Natural killer cell treated with Interleukin-12 subunit alpha and Interleukin-12 subunit beta and Interleukin-15 and Interleukin-18, amount 100 ng/mL, for 72 hours (primary cell): ENCODE measurements at places on chromosomes 6 and 20.

DNA sequence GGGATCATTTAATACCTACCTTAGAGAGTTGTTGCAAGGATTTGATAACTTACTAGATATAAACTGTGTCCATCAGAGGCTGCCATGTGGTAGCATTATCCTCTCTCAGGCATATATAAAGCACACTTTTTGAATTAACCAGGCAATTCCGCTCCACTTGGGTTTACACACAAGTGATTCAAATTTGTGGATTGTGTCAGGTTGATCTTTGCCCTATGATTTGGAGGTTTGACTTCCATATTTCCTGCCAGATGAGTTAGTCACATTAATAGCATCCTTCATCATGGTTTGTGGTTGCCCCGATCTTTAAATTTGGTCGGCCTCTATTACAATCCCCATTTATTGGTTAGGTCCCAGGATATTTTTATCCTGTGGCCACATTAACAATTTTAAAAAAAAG is 44.8 kb upstream of the CTAGE9 start:
- no peak for DNase-seq

DNA sequence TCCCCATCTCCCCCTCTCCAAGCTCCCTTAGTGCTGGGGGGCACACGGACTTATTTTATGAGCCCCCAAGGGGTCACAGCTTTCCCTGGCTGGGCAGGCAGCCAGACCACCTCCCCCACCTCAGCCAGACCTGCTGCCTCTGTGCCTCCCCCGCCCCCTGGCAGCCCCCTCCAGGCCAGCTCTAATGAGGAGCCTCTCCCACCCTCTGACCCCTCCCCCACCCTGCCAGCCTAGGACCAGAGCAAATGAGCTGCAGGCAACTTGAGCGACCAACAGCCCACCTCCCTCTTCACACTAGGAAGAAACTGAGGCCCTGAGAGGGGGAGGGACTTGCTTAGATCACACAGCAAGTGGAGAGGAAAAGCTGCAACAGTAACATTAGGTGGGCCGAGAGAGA is 1.9 kb downstream of the GDF5 start:
- no peak for DNase-seq

DNA sequence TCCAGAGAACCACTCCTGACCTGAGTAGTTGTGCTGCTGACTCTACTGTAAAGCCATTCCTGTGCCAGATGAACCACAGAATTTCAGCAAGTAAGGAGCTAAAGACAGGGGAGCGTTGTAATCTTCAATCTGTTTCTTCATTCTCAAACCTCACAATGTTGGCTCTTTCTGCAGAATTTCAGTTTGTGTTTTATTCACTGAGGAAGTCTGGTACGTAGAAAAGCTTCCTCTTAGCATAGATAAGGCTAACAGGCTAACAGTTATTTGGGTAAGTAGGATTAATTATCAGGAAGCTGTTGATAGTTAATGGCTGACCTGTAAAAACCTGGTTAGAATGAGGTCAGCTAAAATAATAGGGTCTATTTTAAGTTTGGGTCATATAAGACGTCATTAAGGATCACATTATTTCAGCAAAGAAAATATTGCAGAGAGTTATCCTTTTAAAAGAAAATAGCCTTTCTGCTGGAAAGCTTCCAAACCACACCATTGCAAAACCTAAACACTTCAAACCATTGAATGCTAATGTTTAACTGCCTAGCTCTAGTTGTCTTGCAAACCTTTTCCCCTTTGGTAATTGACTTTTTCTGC is 14.1 kb upstream of the TENT5A start:
- no peak for DNase-seq

DNA sequence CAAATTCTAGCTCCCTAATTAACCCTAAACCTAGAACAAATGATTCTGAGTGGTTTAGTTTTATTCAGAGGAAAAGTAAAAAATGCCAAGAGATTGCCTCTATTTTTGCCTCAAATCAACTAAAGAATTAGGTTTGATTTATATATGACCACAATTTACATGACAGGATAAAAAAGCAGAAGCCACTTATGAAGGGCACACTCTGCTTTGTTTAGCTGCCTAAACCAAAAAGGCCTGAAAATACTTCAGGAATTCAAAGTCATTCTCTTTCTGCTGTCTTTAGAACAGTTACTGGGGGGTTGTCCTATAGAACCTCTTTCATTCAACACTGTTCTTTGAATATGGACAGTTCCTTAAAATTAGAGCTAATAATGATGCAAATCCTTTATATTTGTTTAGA is 5.3 kb downstream of the FBXO5 start:
- no peak for DNase-seq

DNA sequence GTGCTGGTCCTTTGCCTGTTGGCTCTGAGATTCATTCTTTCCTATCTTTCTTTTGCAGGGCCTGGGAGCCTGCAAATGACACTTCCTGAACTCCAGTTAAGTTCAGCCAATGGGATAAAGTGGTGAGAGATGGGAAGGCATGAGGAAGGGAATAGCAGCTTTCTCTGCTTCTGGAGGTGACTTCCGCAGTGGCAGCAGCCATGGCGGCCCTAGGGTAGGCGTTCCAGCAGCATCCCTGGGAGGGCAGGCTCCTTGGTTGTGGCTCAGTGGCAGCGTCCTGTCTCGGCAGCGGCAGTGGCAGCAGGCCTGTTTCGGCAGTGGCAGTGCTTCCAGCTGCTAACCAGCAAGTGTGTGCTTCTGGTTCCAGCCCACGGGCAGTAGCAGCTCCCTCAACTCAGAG is 7.3 kb upstream of the MDFI start:
- no peak for DNase-seq

GRCh38 chr6:107564589-107564951 is 74.7 kb downstream of the SOBP start:
- no peak for DNase-seq

- DNase-seq: no peak
Measured at GRCh38 chr20:60491051-60491581, 532.9 kb downstream of the CDH26 start.

DNA sequence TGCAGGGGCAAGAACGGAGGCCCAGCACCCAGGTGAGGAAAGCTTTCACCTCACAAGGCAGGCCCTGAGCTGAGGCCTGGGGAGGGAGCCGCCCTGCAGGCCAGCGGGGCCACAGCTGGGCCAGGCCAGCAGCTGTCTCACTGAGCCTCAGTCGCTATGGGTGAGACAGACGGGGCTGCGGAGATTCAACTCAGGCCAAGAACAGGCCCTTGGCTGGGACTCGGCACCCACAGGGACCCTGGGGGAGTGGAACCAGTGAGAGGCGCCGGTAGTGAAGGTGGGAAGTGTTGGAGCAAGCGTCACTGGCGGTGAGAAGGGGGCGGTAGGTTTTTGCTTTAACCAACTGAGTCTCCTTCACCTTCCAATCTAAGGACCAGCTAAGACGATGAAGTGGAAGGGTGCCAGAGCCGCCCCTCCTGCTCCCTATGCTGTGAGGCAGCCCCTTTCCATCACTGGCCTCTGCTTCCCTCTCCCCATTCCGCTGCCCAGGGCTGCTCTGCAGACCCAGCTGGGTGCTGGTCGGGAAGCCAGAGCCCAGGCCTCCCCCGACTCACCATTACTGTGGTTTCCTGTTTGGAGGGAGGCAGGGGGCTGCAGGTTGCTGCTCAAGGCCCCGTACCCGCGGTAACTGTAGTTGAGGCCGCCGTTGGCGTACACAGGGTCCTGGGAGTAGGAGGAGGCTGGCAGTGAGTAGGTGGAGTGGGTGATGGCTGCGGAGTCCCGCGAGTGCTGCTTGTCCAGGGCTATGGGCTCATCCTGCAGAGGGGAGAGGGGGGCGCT is 93.7 kb downstream of the ASXL1 start:
- DNase-seq: no peak

DNA sequence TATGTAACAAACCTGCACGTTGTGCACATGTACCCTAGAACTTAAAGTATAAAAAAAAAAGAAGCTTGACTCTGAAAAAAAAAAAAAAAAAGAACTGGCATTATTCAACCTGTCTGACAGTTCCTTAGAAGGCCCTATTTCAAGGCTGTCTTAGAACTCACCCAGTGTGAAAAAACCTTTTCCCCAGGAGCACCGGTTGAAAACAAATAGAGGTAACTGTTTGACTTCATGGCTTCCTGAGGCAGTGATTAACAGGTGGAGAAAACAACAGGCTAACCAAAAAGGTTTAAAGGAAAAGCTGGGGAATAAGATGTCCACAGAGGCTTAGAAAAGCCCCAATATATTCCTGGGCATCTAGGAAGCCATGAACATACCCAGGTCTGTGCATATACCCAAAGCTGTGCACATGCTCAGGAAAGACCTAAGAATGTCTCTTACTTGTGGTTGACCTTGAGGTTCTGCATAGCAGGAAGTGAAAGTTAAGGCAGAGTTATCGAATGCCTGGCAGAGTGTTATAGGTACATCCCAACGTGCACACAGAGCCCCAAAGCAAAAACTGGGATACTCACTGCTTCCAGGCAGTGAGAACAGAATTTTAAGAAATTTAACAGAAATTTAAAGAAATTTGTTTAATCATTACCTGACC is 7.0 kb downstream of the UQCC1 start:
- no peak for DNase-seq

- DNase-seq: no peak
Measured at GRCh38 chr6:32439602-32440214, at the start of gene HLA-DRA. Gene HLA-DRA (plus strand): TSS chr6:32439887. CDS start chr6:32439951, 64 bp downstream.

- no peak for DNase-seq
Measured at GRCh38 chr20:59232618-59233017, 67.8 kb upstream of the EDN3 start.

DNA sequence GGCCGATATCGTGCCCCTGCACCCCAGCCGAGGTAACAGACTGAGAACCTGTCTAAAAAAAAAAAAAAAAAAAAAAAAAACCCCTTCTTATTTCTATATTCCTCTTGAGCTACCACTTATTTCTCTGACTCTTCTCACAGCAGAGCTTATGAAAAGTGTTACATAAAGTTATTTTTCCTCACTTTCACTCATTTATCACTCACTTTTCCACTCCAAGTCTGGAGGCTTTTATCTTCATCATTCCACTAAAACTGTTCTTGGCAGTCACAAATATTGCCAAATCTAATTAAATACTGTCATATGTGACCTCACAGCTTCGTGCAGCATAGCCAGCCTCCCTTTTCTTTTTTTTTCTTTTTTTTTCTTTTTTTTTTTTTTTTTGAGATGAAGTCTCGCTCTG is 131.2 kb downstream of the KLHL32 start:
- no peak for DNase-seq

DNA sequence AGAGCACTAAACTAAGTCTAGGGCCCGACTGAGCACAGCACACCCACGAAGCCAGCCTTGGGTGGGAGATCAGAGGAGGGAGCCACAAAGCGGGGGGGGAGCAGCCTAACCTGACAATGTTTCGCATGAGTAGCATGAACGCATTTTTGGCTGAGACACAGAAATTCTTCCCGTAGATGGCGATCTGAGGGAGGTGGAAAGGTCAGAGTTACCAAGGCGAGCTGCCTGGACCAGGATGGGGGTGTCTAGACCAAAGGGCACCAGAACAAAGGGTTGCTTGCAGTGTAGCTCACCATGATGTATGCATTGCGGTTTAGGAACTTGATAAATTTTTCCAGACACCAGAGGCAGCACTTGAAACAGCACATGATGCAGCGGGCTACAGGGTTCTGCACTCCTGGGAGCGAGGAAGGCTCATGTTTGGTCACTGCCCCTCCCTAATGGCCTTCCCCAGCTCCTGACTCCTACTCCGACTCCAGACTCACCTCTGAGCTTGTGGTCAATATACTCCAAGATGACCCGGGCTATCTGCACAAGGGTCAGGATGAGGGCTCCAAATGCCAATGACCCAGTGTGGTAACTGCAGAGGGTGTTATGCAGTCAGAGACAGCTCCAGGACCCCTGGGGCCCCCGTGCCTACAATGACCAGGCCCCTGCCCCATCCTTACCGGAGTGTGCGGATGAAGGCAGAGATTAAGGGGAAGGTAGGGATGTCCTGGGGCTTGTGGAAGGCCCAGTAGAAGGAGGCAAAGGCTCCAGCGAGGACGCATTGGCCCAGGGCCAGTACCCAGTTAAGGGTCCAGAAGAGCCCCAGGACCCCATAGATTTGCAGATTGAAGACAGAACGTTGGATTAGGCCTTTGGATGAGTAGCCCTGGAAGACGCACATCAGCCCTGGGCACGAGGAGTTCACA is 2.8 kb upstream of the NEU1 start:
- no peak for DNase-seq
